CD8-positive, alpha-beta memory T cell (primary cell): ENCODE measurements at places on chromosomes 5 and 9. TPM values are rescaled to one million over a fixed set of nuclear protein-coding genes. Genes with fewer than 3 reads are reported as not detected.

VLDLR gene
- 2.5 TPM for total RNA-seq

RASEF gene
- total RNA-seq: not detected

AFAP1L1 gene
- not detected for total RNA-seq

PCDHGA9 gene
- total RNA-seq: 0.09 TPM

TMEM171 gene
- total RNA-seq: not detected

CCT5 gene
- total RNA-seq: 537 TPM

RELL2 gene
- total RNA-seq: 24.8 TPM

LHX6 gene
- not detected for total RNA-seq

GLRA1 gene
- not detected for total RNA-seq

SYK gene
- total RNA-seq: 0.73 TPM

LRRTM2 gene
- not detected for total RNA-seq

EFNA5 gene
- total RNA-seq: not detected

GRXCR2 gene
- total RNA-seq: not detected

BTNL8 gene
- not detected for total RNA-seq

ASTN2 gene
- 4.8 TPM for total RNA-seq

TMEM174 gene
- total RNA-seq: not detected

BAAT gene
- total RNA-seq: not detected

FGF18 gene
- 0.22 TPM for total RNA-seq

TRPM3 gene
- total RNA-seq: not detected

EIF4EBP3 gene
- 11.1 TPM for total RNA-seq

PNPLA7 gene
- 2.0 TPM for total RNA-seq

EIF4E1B gene
- not detected for total RNA-seq

CLIC3 gene
- 4.1 TPM for total RNA-seq

SLC6A19 gene
- not detected for total RNA-seq

EPB41L4B gene
- total RNA-seq: 0.44 TPM

TERT gene
- 2.0 TPM for total RNA-seq

TSLP gene
- total RNA-seq: 0.63 TPM

TXNDC8 gene
- total RNA-seq: not detected

CAMSAP1 gene
- 30.4 TPM for total RNA-seq

IL33 gene
- total RNA-seq: not detected

SEMA5A gene
- not detected for total RNA-seq

PLPP7 gene
- not detected for total RNA-seq

CCDC192 gene
- total RNA-seq: not detected

C7 gene
- total RNA-seq: not detected

SARDH gene
- 1.3 TPM for total RNA-seq

FOXD4L3 gene
- total RNA-seq: not detected

PTGDS gene
- total RNA-seq: 0.49 TPM

MEIKIN gene
- total RNA-seq: not detected

ZNF454 gene
- not detected for total RNA-seq

CXXC5 gene
- 2.1 TPM for total RNA-seq

SLC27A6 gene
- total RNA-seq: not detected

SLC23A1 gene
- total RNA-seq: not detected

MARCOL gene
- not detected for total RNA-seq

ACTBL2 gene
- not detected for total RNA-seq

IL3 gene
- total RNA-seq: 69.7 TPM

FOXD4 gene
- total RNA-seq: 0.20 TPM
